ENCODE measurements at places on chromosomes 5 and 9.

DNA sequence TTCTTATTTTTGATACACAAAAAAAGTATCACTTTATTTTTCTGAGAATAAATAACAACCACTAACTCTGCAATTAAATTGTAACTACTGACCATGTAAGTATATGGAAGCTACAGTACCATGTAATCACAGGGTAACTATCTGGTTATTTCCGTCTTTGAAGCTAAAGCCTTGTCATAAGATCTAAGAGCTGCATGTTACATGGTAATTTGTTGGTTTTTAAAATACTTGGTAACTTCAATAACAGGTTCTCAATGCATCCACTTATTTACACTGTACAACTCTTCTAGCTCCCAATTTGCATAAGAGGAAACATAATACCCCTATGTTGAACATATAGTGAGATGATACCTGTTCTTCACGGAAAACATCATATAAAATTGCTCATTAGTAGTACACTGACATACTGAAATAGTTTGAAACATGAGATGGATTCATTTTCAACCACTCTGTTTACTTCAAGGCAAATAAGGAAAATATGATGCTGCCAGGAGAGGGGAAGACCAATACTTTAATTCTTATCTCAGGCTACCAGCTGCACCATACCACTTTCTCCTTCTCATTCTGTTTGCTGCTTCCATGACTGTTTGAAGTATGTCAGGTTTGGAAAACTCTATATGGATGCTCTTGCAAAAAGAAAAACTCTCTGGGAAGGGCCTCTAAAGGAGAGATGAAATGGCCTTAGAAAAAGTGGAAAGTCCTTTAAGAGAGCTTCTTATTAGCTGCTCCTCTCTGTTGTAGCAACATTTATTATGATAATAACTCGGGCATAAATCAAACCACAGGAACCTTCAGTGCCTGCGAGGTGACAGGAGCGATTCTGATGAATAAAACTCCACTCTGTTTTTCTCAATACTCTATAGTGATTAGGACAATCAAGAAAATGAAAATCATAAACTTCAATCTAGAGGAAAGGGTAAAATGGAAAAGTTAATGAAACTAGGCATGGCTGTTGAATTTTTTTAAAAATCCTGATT lies 150.2 kb downstream of the KIAA0825 start:
- no peak for DNase-seq

DNA sequence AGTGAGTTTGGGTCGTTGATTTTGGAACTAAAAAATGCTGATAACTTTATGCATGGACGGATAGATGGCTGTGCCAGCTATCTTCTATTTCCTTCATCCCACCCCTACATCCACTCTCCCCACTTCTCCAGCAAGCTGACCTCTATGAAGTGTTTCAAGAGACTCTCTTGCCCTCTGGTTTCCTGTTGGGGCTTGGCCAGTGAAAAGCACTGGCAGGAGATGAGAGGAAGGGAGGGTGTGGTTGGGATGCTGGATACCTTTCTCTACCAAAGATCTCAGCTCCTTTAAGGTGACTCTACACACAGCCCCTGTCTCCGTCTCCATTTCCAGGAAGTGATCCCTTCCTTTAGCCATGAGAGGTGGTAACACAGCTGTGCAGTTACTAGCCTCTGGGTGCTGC lies 30.0 kb upstream of the JMY start:
- DNase-seq, result no peak

GRCh38 chr9:116499986-116500871 lies 186.9 kb upstream of the TRIM32 start:
- no peak for DNase-seq

- no peak for DNase-seq
Measured at GRCh38 chr9:76917299-76917698, 11.4 kb upstream of the PRUNE2 start.

DNA sequence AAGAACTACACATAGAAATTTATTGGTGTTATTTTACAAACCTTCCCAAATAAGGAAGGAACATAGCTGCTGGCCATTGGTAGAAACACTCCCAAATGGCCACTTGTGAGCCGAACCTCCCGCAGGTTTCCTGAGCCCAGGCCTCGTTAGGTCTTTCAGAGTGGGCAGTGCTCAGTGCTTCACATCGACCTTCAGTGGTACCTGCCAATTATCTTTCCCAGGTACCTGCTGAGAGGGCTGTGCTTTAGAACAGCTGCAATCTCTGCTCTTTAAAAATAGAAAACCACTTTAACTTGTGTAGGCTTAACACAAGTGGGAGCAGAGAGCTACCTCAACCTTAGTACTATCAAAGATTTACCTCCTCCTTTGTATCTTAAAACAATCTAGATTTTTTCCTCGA lies 334.1 kb downstream of the RFX3 start:
- no peak for DNase-seq

DNA sequence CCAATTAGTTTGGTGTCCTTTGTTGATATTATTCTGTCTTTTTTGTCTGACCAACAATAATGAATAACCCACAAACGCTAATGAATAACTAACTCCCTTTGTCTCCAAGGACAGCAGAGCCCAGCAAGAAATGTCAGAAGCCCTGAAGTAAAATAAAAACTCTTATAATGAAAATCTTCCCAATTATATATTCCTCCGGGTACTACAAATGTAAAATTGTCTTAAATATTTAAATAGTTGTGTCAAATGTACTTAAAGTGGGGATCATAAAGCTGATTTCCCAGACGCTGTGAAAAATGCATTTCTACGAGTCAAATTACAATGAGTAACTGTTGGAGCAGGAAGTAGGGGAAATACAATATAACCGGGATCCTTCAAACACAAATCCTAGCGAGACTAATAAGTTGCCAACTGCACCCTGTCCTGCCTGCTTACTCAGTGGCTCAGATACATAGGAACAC lies 22.3 kb downstream of the GLIS3 start:
- DNase-seq, result no peak

DNA sequence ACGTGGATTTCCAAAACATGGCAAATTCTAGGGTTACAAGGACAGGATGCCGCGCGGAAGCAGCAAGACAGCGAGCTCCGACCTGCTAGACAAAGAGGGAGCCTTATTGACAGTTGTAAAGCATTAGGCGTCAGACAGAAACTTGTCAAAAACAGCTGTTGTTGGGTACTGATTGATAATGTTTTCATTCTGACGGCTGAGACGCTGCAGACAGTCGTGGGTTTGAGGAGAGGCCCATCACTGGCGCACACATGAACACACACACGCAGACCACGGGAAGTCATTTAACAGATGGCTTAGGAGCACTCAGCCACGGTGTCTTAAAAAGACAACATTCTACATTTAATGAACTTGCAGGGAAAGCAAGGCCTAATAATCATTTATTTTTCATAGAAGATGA lies 324.0 kb downstream of the NDUFS4 start:
- DNase-seq, result no peak
